Activated CD8-positive, alpha-beta memory T cell treated with anti-CD3 and anti-CD28 coated beads for 24 hours (primary cell): ENCODE measurements at places on chromosomes 7 and 10.

DNA sequence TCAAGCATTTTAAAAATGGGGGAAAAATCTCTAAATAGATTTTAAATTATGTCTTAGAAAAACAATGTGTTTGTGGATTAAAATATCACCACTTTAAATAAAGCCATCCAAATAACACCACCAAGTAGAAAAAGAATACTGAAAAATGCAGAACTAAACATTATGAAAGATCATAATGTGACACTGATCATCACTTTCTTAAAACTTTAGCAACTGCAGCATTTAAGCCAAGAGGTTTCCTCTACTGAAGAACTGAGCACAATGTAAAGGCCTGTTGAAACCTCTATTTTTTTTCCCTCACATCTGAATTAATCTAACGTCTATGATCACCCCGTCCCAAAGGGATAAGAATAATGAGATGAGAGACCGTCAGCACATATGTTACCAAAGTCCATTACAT, 18.6 kb downstream of the MINDY3 start:
- DNase-seq: no peak

GRCh38 chr10:58201704-58202103, 66.0 kb downstream of the IPMK start:
- DNase-seq: no peak

DNA sequence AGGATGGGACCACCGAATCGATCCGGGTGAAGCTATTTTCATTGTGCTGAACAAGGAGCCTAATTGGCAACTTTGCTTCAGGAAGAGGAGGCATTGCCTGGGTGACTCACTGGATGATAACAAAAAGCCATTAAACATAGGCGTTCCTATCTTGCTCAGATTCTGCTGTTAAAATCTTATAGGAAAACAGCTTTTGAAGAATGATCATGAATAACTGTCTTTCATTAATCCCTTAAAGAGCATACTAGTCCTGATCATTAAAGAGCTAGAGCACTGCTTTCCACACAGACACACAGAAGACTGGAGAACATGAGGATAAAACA, 174.2 kb upstream of the IMMP2L start:
- DNase-seq: no peak

GRCh38 chr7:148306759-148307158, 283.8 kb upstream of the C7orf33 start:
- DNase-seq: no peak

- DNase-seq: no peak
Observed at GRCh38 chr7:5678295-5679047, 103.0 kb downstream of the RNF216 start.

GRCh38 chr10:132548106-132548823, 10.7 kb downstream of the INPP5A start:
- no peak for DNase-seq

- no peak for DNase-seq
Observed at GRCh38 chr7:128406314-128407232, 3.2 kb downstream of the IMPDH1 start.

GRCh38 chr7:155947051-155947450, 134.8 kb upstream of the SHH start:
- no peak for DNase-seq

DNA sequence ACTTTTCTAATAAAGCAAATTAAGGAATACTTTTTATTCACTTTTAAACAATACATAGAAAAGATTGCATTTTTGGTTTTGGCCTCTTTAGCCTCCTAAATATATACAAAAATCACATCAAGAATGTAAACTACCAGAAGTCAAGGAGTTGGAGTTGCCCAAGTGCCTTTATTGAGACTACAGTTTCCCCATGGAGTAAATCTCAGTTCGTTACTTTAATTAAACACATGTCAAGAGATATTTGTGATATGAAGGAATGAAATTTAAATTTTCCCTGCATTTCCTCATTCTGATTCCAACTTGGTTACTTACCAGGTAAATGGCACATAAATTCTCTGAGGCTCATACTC, 492.9 kb downstream of the TNS3 start:
- no peak for DNase-seq

- no peak for DNase-seq
Observed at GRCh38 chr7:106658316-106659165, 2.4 kb downstream of the CCDC71L start.

GRCh38 chr10:70283071-70283444, 746 bp downstream of the NPFFR1 start:
- no peak for DNase-seq

GRCh38 chr7:26629696-26630095, 234.7 kb downstream of the SKAP2 start:
- no peak for DNase-seq

DNA sequence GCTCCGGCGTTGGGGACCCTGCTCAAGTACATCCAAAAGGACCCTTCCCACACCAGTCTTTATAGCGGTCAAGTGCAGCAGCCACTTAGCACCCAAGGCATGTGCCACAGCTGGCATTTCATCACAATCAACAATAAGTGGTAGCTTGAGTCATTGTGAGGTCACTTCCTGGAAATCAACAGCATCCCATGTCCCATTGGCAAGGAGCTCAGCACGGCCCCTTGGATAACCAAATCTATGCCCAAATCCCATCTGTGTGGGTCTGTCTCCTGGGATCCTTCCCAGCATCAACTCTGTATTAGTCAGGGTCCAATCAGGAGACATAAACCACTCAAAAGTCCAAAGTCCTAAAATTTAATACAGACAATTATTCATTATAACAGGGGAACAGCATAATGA, 27.1 kb downstream of the MDH2 start:
- no peak for DNase-seq

- no peak for DNase-seq
Observed at GRCh38 chr7:121019018-121019417, 30.5 kb downstream of the CPED1 start.

- DNase-seq: peak; percentile 62
Observed at GRCh38 chr7:42014625-42015618, 222.1 kb downstream of the GLI3 start.

DNA sequence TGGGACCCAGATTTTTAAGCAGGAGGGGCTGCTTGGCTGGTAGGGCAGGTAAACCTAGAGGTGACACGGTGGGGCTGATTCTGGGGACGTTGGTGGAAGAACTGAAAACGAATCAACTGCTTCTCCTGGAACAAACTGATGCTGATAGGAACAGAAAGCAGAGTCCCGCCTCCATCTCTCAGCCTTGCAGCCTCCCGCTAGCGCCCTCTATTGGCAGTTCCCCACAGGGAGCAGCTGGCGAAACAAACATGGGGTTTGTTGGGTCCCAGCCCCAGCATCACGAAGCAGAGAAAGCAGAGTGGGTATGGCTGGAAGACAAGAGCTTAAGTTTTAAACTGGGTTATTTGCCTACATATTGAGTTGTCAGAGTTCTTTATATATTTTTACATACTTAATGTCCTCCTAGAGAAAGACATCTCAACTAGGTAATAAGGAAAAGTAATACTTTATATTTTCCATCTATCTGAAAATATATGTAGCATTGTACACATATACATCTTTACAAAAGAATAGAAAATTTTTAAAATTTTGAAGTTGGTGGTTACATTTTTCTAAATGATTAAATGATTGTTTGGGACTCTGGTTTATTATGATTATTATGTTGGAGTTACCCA, 42.3 kb upstream of the FOXI2 start:
- DNase-seq: no peak

GRCh38 chr7:137423321-137423720, 79.8 kb upstream of the PTN start:
- no peak for DNase-seq

- DNase-seq: peak; percentile 38
Observed at GRCh38 chr7:157265051-157265450, 71.8 kb upstream of the DNAJB6 start.

- DNase-seq: no peak
Observed at GRCh38 chr10:24951201-24952142, 934 bp downstream of the PRTFDC1 start.
